ENCODE measurements at places on chromosomes 2 and 18.

GRCh38 chr2:187349326-187349944 is 98.6 kb downstream of the CALCRL start:
- DNase-seq, result no peak

DNA sequence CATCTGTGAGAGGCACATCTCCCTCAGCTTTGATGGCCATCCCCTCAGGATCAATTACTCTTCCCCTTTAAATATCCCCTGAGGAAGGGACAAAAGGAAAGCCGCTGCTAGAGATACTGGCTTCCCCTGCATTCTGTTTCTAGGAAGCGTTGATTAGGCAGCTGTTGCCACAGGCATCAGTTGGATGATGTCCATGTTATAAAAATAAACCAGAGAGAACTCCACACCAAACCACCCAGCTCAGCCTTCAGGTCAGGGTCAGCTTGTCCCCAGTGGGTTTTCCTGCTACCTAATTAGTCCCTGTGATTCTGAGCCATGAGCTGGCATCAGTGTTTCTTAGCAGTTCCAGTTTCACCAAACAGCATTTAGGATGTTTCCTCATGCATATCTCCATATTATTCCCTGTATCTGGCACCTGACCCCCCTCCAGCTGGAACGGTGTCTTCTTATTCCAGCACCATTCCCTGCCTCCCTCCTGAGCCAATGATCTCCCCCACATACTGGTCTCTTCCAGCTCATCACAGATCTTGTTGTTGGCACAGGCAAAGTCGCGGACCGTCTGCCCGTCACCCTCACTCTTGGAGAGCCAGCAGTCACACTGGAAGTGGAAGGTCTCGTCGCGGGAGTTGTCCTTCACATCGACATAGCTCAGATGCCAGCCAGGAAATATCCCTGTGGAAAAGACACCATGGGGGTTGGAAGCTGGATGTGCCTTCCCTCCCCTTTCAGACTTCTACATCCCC is 168.4 kb downstream of the LOXHD1 start:
- DNase-seq, result no peak

GRCh38 chr18:59087391-59087790 is 52.3 kb upstream of the SEC11C start:
- DNase-seq, result no peak

GRCh38 chr18:35324926-35325655 is 19.1 kb downstream of the ZNF24 start:
- DNase-seq, result no peak

DNA sequence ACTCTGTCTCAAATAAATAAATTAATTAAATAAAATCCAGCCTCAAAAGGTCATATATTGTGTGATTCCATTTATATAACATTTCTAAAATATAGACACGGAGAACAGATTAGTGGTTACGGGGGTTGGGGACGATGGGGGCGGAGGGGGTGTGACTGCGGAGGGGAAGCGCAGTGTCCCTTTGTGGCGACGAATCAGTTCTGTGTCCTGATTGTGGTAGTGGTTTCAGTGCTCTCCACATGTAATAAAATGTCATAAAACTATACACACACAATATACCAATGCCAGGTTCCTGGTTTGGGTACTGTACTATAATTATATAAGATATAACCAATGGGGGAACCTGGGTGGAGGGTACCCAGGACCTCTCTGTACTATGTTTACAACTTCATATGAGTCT is 186.4 kb downstream of the ANAPC1 start:
- no peak for DNase-seq

GRCh38 chr18:35389095-35389618 is 12.0 kb upstream of the ZNF396 start:
- no peak for DNase-seq

GRCh38 chr2:241386519-241386918 is 30.4 kb downstream of the FARP2 start:
- no peak for DNase-seq

- DNase-seq, result no peak
Observed at GRCh38 chr18:74360852-74361655, 45.4 kb downstream of the C18orf63 start.

DNA sequence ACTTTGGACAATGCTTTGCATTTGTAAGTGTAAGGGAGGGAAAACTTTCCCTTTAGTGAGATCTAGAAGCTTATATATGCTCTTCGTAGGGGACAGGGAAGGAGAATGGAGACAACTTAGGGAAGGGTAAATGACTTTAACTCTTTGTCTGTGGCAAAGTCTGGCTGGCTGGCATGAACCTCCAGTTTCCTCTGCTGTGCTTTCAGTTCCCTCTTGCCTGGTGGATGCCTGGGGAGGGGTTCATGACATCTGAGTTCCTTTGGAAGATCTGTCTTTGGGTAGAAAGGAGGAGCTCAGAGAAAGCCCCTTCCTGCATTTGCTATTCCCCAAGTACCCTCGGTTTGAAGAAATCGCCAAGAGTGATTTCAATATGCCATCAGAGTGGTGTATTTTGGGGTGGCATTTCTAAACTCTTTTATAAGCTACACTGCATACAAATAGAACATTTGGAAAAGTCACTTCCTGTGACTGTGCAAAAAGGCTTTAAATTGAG is 143.6 kb downstream of the VAPA start:
- no peak for DNase-seq

DNA sequence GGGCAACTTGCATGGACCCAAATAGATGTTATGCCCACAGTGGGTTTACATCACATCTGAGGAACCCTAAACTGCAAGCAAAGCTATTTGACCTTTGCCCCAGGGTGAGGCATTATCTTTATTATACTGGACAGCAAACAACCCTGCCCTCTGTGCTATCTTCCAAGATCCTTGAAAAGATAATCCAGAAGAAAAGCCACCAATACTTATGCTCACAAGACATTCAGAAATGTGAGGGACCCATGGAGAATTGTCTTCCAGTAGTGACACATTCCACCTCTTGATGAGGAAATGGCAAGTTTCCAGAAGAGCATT is 53.0 kb upstream of the NDUFV2 start:
- no peak for DNase-seq

GRCh38 chr2:109439390-109439786 is 174.4 kb downstream of the SEPTIN10 start:
- DNase-seq, result no peak

DNA sequence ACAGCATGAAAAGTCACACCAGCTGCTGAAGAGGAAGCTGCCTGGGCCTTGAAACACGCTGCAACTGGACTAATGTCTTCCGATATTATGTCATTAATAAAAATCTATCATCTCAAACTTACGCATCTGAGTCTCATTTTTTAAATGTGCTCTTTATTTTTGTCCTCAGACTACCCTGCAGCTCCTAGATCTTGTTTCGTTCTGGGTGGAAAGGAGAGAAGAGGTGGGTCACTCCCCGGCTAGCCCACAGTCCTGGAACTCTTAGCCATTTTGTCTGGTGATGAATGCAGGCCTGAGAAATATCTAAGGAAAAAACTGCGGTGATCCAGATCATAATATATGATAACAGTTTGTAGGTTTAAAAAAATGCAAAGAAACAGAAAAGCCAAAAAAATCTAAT is 73.3 kb downstream of the TXNL1 start:
- no peak for DNase-seq

GRCh38 chr2:229910832-229911412 is 10.9 kb downstream of the TRIP12 start:
- no peak for DNase-seq

DNA sequence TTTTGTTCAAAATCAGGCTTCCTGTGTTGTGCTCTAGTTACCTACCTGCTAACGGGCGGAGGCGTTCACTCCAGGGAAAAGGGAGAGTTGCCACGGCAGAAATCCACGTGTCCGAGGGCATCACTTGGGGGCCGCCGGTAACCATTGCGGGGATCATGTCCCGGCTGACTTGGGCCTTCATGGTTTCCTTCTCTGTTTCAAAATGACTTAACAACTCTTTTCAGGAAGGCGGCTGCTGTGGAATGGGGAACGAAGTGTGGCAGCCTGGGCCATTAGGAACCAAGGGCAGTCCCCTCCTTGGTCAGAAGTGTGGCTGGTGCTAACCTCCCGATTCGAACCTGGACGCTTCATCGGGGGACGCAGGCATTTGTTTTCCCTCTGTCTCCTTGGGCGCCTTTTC is 56.8 kb downstream of the INPP5D start:
- DNase-seq, result no peak

GRCh38 chr2:177383935-177384334 is 8.6 kb upstream of the AGPS start:
- no peak for DNase-seq

GRCh38 chr18:8788503-8789429 is 83.4 kb downstream of the MTCL1 start:
- DNase-seq, result no peak

GRCh38 chr18:48962994-48963561 is 12.3 kb upstream of the SMAD7 start:
- no peak for DNase-seq

DNA sequence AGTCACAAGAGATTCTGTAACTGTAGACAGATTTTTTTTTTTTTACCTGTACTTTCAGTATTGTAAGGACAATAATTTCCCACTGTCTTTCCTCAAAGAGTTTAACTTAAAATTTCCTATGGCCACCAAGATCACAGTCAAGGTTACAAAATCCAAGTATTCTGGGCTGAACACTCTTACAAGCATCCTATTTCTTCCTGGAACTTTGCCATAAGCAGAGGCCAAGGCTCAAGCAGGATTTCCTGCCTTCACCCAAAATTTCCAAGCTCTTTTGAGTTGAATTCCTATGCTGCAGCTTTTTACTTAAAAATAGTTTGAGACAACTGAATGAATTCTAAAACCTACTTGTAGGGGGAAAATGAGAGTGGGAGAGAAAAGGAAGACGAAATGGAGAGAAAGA is 299.4 kb downstream of the ZNF516 start:
- no peak for DNase-seq

DNA sequence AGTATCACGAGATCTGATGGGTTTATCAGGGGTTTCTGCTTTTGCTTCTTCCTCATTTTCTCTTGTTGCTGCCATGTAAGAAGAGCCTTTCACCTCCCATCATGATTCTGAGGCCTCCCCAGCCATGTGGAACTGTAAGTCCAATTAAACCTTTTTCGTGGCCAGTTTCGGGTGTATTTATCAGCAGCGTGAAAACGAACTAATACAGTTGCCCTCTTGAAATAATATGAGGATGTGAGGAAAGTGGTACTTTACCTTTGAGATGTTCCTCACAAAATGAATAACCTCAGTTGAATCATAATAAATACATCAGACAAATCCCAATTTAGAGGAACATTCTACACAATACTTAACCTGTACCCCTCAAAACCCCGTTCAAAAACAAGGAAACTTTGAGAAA is 356.4 kb downstream of the CPS1 start:
- DNase-seq, result no peak

DNA sequence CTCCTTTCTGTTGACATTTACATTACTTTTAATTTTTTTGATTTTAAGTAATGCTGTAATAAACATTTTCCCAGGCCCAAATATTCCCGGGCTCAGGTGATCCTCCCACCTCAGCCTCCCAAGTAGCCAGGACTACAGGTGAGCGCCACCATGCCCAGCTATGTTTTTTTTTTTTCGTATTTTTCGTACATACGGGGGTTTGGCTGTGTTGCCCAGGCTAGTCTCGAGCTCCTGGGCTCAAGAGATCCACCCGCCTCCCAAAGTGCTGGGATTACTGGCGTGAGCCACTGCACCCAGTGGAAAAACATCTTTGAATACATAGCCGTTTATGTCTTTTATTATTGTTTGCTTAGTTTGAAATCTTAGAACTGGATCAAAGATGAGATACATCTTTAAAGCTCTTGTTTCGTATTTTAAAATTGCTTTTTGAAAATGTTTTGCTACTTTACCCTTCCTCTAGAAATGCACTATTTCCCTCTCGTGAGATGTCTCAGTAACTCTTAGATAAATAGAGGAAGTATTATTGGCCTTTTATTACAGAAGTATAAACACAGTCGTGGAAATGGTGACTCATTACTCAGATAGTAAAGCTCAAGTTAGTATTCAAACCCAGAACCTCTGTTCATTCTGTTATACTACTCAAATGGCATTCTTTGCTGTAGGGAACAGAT is 2.4 kb downstream of the SMCHD1 start:
- no peak for DNase-seq

- no peak for DNase-seq
Observed at GRCh38 chr2:200423541-200423940, 86.3 kb downstream of the KCTD18 start.

GRCh38 chr18:6069103-6069502 is 173.8 kb upstream of the TMEM200C start:
- DNase-seq, result no peak

DNA sequence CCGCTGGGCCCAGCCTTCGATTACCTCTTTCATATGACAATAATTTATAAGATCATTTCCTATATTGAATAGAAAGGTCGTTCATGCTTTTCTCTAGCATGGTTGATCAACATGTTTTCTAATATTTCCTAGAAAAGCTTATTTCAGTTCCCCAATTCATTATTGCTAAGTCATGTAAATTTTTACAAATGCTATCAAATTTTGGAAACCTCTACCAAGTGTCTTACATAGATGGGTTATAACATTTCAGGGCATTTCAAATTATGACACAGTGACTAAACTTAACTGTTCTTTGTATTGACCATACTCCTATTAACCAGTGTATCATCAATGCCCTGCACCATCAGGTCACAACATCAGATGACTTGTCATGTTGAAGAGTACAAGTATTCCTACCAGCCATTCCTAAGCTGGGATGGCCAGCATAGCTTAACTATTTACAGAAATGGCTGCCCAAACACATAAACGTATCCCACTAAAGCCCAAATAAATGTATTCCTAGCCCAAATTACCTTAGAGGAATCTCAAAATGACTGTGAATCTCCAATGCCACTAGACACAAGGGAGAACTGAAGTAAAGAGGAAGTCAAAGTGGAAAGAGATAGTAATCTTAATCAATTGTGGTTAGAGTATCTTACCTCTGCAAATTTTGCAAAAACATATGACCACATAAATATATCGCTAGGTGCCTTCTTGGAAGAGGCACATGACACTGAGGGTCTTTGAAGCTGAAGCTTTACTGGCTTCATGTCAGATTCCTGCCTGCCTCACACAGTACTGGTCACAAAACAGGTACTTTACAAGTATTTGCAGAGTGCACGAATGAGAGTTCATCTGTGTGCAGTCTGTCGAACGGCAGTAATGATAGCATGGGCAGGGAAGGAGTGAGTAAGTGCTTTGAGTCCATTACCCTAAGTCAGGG is 87.3 kb upstream of the TLK1 start:
- peak; percentile 2 for DNase-seq

DNA sequence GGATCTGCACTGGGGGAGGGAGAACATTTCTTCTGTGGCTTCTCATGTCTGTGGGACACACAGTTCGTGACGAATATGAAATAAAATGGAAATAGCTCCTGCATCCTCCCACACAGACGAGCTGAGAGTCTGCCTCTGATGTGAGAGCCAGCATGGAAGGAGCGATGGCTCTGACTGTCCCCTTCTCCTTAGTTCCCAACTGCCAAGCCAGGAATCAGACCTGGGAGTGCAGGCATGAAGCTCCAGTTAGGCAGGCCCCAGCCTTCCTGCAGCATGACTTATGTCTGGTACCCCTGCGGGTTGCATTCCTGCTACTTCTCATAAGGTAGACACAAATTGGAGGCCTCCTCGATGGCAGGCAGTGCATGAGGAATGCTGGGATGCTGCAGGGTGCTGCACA is 56.2 kb downstream of the PRKCE start:
- no peak for DNase-seq

DNA sequence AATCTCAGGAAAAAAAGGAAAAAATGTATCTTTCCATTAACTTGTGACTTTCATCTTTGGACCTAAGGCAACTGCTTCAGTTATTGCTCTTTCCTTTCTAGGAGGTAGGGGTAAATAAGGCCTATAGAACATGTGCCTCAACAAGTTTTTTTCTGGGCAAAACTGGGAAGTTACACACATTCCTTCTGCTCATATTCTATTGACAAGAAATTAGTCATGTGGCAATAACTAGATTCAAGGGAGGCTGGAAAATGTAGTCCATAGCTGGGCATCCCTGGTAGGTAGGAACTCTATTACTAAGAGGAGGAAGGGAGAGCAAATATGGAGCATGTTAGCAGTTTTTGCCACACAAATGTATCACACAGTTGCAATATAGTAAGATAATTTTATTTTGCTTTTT is 37.7 kb upstream of the NEMP2 start:
- DNase-seq, result no peak
